ENCODE measurements at places on chromosomes 7 and 10.

- peak; percentile 82 for DNase-seq
Measured at GRCh38 chr7:82810558-82811259, 352.0 kb downstream of the PCLO start.

- DNase-seq, result no peak
Measured at GRCh38 chr7:116445447-116446211, 53.9 kb upstream of the CAV2 start.

DNA sequence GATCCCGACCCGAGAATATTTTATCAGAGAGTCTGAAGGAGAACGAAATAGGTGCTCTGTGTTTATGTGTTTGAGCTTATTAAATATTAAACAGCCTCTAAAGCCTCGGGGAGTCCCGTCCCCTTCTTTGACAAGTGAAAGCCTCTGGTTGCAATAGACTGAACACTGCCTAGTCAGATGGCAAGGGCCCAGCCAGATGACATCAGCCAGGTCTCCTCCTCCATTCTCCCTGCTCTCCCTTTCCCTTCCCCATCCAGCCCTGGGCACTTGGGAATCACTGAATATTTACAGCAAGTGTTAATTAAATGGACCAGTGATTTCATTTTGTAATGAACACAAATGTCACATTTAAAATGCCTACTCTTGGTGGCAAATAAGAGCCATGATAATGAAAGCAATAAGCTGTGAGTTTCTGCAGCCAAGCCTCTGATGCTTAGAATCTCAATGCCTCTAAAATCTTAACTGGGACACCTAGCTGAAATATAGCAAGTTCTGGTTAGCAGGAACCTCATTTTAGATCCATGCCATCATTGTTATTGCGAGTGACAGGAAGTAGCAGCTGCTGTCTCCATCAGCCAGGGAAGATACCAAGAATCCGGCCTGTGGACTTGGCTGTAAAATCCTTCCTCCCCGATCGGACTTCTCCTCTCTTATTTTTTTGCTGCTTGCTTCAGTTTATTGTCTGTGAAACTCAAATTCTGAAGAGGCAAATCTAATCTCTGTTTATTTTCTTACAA is 202.1 kb downstream of the PRPF18 start:
- DNase-seq, result peak; percentile 56

DNA sequence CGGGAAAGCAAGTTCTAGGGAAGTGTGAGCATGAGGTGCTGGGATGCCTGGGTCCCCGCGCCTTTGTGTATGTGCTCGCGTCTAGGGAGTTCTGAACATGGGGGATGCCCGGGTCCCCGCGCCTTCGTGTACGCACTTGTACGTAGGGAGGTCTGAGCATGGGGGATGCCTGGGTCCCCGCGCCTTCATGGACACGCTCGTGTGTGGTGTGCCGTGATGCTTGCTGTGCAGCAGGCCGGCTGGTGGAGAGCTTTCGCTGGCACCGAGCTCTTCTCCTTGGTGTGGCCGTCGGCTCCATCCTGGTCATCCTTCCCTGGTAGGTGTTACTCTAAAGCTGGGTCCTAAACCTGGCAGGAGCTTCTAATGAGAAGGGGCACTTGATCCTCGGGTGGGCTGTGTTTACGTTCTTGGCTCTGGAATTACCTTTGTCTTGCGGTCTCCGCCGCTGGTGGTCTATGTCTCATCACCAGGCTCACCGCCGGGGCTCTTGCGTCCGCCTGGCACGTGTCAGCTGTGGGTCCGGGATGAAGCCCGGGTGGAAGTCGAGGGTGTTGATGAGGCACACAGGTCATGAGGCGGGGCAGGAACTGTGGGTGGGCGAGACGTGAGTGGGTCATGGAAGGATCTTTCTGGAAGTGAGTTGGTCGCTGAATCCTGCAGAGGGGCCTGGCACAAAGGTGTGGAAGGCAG is 63.5 kb downstream of the DNAJB6 start:
- DNase-seq, result no peak

GRCh38 chr7:105521027-105521716 is 899 bp downstream of the PUS7 start:
- DNase-seq, result peak; percentile 65

DNA sequence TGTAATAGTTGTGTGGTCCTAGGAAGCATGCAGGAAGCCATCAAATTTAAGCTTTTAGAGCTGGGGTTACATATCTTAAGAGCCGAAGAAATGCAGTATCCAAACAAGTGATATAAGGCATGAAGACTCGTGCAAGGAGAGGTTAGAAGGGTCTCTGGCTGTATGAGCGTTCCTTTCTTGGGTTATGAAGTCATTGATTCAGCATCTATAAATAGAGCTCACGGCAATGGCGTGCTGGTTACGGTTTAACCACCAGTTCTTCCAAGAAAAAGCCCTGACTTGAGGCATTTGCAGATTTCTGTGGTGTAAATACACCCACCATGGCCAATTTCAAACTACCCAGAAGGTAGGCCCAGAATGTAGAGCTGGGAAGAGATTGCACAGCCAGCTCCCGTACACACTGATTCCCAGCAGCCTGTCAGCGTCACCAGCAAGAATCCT is 72.0 kb upstream of the KAT6B start:
- DNase-seq, result no peak

GRCh38 chr10:112278871-112279270 is 4.3 kb upstream of the TECTB start:
- no peak for DNase-seq

- no peak for DNase-seq
Measured at GRCh38 chr10:116171505-116171904, 101.5 kb downstream of the GFRA1 start.

GRCh38 chr7:33854801-33855350 is 50.5 kb upstream of the BMPER start:
- peak; percentile 85 for DNase-seq

GRCh38 chr7:73770002-73770859 is at the start of gene CLDN3:
TSS of gene CLDN3 (minus strand) at chr7:73770270. CDS start at chr7:73770049, 221 bp downstream.
- no peak for DNase-seq

DNA sequence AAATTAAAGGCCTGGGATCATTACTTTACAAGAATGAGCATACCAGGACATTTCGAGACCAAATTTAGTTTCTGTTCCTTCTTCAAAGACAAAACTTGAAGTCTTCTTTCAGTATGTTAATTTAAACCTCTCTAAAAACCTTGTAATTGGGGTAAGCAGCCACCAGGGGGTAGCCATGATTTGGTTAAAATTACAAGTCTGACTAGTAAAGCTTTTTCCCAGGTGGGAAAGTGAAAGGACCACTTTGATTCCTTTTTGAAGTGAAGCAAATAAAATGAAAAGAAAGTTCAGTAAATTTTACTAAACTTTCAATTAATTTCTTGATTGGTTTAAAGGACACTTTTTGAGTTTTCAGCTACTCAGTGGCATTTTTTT is 294.3 kb downstream of the BBS9 start:
- DNase-seq, result no peak

GRCh38 chr7:31079824-31080511 is 27.9 kb downstream of the ADCYAP1R1 start:
- DNase-seq, result no peak

- DNase-seq, result no peak
Measured at GRCh38 chr7:139797607-139798006, 19.8 kb upstream of the HIPK2 start.

- DNase-seq, result no peak
Measured at GRCh38 chr7:159048656-159049055, 96.0 kb downstream of the VIPR2 start.

GRCh38 chr10:104197364-104197763 is 34.8 kb downstream of the CFAP43 start:
- no peak for DNase-seq

DNA sequence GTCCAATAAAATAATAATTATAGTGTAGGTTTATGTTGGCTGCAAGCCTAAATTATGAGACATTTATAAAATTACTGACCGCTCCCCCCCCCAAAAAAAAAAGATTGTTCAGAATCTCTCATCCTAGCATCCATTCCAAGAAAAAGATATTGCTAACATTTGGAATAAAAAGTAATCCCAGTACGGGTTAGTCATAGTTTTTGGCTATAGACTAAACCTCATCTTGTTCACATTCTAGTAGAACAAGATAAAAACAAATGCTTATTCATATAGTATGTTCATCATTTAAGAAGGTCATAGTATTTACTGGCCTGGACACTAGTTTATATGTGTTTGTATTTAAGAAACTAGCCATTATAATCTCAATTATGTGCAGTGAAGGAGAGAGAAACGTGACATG is 44.0 kb downstream of the ADK start:
- DNase-seq, result peak; percentile 44

- DNase-seq, result no peak
Measured at GRCh38 chr10:30990971-30991646, 40.6 kb downstream of the ZNF438 start.

DNA sequence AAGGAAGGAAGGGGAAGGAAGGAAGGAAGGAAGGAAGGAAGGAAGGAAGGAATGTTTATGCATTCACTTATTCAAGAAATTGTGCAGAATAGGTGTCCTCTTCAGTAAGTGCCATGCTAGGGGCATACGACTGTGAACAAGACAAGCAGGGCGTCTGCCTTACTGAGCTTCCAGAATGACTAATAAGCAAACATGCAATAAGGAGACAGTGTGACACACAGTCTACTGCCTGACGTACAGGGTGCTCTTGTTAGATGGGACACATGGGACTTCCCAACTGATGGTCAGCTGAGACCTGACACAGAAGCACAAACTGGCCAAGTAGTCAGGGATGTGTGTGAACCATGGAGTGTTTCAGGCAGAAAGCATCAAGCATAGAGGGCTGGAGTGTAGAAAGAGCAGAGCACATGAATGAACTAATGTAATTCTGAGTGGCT is 18.2 kb downstream of the DNAJC12 start:
- DNase-seq, result peak; percentile 62

GRCh38 chr7:25384788-25385505 is 156.7 kb upstream of the NPVF start:
- DNase-seq, result no peak

DNA sequence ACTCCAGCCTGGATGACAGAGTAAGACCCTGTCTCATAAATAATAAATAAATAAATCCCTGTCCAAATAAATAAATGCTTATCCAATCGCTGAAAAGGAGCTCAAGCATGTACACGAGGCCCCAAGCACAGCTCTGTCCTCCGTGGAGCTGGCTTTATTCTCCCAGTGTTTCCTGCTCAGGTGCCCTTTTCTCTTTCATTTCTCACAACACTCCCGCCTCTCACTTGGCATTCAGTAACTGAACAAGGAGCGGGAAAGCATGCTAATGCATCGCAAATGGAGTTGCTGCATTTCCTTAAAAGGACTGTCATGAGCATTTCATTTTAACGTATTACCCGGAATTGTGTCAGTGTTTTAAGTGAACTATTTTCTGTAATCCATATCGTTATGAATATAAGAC is 210.9 kb upstream of the C7orf33 start:
- DNase-seq, result no peak

GRCh38 chr7:44138698-44139097 is 2.4 kb downstream of the MYL7 start:
- DNase-seq, result no peak

DNA sequence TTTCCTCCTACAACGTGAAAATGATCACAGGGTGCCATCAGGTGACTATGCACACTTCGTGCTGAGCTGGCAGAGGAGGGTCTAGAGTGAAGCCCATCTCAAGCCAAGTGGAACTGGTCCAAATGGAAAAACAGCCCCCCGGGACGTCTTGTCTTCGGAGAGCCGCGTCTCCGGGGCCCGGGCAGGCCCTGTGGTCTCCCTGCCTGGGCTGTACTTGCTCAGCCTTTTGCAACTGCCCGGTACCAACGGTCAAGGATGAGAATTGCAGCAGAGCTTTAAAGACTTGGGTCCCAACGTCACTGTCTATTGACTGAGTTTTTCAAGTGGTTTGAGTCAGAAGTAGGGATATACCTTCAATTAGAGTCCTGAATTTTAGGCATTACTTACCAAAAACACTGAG is 315.5 kb downstream of the PTPRN2 start:
- DNase-seq, result no peak

- no peak for DNase-seq
Measured at GRCh38 chr7:42926204-42926603, 5.8 kb downstream of the PSMA2 start.

DNA sequence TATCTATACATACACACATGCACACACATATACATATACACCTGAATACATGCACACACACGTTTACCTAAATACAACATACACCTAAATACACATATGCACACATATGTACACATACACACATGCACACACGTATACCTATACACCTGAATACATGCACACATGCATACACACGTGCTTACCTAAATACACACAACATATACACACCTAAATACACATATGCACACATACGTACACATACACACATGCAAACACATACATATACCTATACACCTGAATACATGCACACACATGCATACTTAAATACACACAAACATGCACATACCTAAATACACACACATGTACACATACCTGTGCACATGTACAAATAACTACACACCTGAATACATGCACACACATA is 433.8 kb upstream of the FOXK1 start:
- DNase-seq, result no peak

- DNase-seq, result no peak
Measured at GRCh38 chr10:25125201-25125611, 49.6 kb upstream of the GPR158 start.

DNA sequence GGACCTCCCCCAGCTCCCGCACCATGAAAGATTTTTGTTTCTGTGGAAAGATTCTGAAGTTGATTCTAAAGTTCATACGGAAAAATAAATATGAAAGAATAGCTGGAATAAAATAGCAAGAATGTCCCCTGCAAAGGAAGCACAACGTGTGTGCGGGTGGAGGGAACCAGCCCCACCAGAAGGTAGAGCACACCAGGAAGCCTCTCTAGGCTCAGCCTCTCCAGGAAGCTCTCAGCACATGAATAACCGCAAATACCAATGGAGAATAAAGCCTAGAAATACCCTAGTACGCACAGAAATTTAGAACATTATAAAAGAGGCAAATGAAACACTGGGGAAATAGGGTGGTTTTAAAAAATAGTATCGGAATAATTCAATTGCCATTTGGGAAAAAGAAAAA is 24.6 kb upstream of the FAM170B start:
- DNase-seq, result peak; percentile 51

DNA sequence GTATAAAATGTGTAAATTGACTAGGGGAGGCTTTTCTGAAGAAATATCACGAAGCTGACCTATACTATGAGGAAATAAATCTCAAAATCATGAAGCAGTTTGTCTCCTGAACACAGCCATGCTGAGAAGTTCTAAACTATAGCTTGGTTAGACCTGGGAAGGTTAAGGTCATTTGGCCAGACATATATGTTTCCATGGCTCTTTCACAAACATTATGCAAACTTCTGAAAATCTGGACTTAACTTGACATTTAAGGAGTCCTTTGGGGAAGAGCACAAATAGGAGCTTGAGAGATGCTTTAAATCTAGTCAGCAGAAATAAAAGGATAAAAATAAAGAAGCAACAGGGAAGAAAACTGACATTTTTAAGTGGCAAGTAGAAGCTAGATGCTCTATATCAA is 115.9 kb upstream of the MEOX2 start:
- DNase-seq, result no peak

DNA sequence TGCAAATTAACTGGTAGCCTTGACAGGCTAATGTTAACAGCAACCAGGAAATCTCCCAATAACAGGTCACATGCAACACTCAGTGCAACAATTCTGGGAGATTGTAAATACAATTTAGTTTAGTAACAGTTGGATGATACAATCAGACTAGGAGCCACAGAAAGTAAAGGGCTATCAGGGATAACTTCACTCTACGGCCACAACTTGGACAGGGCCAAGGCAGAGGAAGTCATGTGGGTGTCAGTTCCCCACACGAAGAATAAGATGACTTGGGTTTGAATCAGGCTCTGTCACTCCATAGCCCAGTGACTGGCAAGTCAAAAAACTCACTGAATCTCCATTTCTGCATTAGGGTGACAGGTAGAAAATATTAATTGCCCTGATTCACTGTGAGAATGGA is 217.3 kb upstream of the CCDC6 start:
- DNase-seq, result no peak
